ENCODE measurements at places on chromosomes 16 and 17.

- DNase-seq: no peak
Observed at GRCh38 chr17:42428141-42428944, 5.3 kb upstream of the CAVIN1 start.

GRCh38 chr17:63399856-63400255 is 46.2 kb downstream of the CYB561 start:
- no peak for DNase-seq

DNA sequence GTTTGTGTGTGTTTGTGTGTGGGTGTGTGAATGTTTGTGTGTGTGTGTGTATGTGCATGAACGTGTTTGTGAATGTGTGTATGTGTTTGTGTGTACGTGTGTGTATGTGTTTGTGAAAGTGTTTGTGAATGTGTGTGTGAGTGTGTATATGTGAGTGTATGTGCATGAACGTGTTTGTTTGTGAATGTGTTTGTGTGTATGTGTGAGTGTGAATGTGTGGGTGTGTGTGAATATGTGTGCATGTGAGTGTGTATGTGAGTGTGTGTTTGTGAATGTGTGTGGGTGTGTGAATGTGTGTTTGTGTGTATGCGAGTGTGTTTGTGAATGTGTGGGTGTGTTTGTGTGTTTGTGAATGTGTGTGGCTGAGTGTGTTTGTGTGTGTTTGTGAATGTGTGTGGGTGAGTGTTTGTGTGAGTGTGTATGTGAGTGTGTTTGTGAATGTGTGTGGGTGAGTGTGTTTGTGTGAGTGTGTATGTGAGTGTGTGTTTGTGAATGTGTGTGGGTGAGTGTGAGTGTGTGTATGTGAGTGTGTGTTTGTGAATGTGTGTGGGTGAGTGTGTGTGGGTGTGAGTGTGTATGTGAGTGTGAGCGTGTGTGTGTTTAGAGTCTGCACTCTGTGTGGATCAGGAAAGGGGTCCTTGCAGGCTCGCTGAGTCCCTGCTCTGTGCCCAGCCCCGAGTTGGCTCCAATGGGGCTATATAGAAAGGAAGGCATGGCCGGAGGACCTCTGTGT is 890 bp upstream of the CD300A start:
- DNase-seq: no peak

DNA sequence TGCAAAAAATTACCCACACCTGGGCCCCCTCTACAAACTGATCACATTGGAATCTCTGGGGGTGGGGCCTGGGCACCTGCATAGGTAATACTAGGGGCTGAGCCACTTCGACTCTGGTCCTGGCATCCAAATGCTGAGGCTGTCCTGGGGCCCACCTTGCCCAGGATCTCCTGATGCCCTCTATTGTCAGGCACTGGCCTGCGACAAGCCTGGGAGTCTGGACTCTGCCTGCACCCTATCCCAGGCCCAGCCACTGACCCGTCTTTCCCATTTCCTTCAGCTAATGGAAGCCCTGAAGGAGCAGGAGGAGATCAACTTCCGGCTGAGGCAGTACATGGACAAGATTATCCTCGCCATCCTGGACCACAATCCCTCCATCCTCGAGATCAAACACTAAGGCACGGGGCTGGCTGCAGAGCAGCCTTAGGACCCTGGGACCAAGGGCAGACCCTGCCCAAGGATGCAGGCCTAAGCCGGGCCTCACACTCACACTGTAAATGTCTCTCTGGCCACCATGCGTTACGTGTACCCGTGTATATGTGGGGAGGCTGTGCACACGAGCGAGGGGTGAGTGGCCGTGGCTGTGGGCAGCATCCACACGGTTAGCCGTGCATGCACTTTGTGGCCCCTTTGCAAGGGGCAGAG is 140.0 kb downstream of the RAB11FIP4 start:
- no peak for DNase-seq

GRCh38 chr17:4050971-4051370 is 86.7 kb upstream of the ATP2A3 start:
- DNase-seq: no peak

GRCh38 chr16:81528256-81528655 is 83.6 kb downstream of the CMIP start:
- no peak for DNase-seq

DNA sequence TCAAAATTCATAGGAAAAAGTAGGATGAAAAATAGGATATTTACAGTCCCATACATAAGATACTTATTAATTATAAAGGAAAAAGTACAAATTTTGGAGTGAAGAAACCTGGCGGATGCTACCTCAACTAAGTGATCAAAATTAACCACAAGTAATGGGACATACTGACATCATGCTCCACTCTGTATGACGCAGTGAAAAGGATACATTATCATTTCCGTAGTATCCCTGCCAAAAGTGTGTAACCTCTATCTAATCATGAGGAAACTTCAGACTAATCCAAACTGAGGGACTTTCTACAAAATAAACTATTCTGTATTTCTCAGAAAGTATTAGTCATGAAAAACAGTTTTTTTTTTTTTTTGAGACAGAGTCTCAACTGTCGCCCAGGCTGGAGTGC is 60.5 kb downstream of the TRIM37 start:
- no peak for DNase-seq

DNA sequence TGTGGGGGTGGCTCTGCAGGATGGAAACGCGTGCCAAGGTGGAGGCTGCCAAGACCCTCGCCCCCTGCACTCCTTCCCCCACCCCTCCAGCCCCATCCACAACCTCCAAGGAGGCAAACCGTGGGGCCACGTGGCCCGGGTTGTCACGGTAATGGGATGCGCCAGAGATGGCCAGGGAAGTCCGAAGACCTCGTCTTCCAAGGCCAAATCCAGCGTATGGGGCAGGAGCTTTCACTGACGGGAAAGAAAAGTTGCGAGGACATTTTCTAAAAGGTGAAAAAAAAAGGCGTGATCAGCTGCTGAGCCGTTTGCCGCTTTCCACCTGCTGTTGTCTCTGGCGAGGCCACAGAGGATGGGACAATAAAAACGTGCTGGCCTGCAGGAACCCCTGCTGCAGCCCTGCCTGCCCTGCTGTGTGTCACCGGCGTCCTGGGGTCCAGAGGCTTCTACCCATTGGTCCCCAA is 28.3 kb upstream of the GSE1 start:
- no peak for DNase-seq

DNA sequence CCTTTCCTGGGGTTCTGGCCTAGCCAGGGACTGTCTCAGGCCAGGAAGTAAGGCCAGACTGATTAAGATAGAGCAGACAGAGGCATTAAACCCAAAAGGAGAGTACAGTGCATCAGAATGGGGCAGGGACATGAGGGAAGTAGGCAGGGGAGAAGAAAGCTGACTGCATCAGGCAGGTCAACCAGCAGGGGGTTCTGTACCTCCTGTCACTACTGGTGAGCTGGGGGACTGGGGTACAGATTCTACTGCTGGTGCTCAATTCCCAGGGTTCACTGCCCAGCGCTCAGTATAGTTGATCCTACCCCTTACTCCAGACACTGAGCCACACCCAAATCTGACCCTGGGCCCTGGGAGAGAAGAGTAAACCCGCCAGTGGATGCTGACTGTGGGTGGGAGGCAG is 12.9 kb upstream of the MTMR4 start:
- no peak for DNase-seq

GRCh38 chr16:86379505-86379846 is 130.9 kb upstream of the FOXF1 start:
- DNase-seq: no peak
